ENCODE measurements at places on chromosomes 12 and 14. TPM values are rescaled to one million over a fixed set of nuclear protein-coding genes. Genes with fewer than 3 reads are reported as not detected.
A peak's percentile ranks its signal among the peaks of the same experiment; 100 is the strongest.

GRCh38 chr12:106123551-106124081 is 15.1 kb downstream of the NUAK1 start:
- peak; percentile 70 for DNase-seq

GRCh38 chr12:64998371-64999147 is 122.5 kb downstream of the WIF1 start:
- DNase-seq = no peak

- DNase-seq = no peak
These were observed 657 bp downstream of the CBLN3 start for GRCh38 chr14:24428628-24429394.

DNA sequence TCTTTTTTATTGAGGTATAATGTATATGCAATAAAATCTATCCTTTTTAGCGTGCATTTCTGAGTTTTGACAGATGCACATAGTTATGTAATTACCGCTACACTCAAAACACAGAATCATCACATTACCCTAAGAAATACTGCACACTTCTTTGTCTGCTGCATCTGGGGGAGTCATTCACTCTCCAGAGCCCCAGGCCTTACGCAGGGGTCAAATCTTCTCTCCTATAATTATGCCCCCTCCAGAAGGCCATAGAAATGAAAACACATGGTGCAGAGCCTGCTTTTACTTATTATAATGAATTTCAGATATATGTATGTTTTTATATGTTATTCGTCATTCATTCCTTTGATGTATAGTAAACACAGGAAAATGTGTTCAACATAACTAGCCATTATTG is 296.5 kb upstream of the TMEM132C start:
- DNase-seq = no peak

DNA sequence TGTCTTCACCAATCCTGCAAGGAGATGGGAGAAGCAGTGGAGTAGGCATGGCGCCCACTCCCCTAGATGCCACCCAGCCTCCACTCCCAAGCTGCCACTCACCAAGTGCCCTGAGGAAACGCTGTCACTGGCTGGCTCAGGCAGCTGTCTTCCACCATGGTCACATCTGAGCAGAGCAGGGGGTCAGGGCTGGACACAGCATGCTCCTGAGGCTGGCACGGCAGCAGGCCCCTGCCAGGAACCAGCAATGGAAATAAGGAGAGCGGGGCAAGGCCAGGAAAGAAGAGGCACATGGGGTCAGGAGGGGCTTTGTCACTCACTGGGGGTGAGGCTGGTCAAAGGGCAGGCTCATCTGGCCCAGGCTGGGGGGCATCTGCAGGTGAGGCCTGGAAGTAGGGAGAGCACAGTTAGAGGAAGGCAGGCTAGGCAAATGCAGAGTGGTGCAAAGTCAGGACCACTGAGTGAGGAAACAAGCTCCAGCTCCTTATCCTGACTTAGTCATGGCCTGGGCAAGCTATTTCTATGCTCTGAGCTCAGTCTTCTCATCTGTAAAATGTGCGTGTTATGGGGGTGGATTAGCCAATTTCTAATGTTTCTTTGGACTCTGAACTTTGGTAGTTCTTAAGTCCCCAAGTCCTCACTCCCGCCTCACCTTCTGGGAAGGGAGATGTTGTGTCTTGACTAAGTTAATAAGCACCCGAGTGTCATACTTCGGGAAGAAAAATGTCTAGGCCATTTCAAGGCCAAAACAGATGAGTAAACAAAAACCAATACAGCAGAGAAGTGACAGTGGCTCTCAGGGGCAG is 8.0 kb downstream of the NAB2 start:
- no peak for DNase-seq

- DNase-seq = no peak
These were observed 6.0 kb upstream of the UBC start for GRCh38 chr12:124920353-124920935.

GRCh38 chr12:50598321-50598862 is 93.6 kb downstream of the DIP2B start:
- DNase-seq = no peak

- no peak for DNase-seq
These were observed 499.6 kb downstream of the TMEM121 start for GRCh38 chr14:106026026-106026425.

GRCh38 chr12:24664161-24664880 is 284.6 kb downstream of the BCAT1 start:
- DNase-seq = no peak

GRCh38 chr12:107115119-107115518 is 21.8 kb upstream of the CRY1 start:
- DNase-seq = no peak

DNA sequence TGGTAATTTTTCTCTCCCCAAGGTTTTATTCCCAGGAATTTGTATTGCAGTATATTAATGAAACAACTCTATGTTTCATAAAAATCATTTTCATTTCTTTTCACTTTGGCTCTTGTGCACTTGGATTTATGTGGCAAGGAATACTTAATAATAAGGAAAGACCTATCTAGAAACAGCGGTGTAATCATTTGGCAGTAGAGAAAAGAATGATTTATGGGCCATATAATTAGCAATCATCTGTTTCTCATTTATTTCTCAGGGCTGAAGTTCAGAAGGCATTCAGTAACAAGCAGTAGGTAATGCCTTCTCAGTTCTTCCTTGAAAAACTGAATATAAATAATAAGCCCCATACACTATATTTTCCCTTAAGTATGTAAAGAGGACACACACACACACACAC is 172.6 kb downstream of the ANO4 start:
- DNase-seq = no peak

- no peak for DNase-seq
These were observed 33.8 kb downstream of the CREBL2 start for GRCh38 chr12:12645485-12645884.

GRCh38 chr14:50397390-50398188 is 908 bp upstream of the CDKL1 start:
- peak; percentile 28 for DNase-seq

The CLEC4A gene
- total RNA-seq = 0.82 TPM

The TBX3 gene
- total RNA-seq = 19.0 TPM

The BEGAIN gene
- total RNA-seq = 1.4 TPM

The SRGAP1 gene
- total RNA-seq = 5.5 TPM

The ZNF641 gene
- total RNA-seq = 20.7 TPM

The CLEC6A gene
- total RNA-seq = not detected

The PRR13 gene
- total RNA-seq = 66.9 TPM

The KCNH3 gene
- total RNA-seq = 1.4 TPM

The ERO1A gene
- 15.8 TPM for total RNA-seq

Data from right cardiac atrium (tissue), 5 donors.